ENCODE measurements at places on chromosomes 5 and 9. TPM values are rescaled to one million over a fixed set of nuclear protein-coding genes. Genes with fewer than 3 reads are reported as not detected.

DNA sequence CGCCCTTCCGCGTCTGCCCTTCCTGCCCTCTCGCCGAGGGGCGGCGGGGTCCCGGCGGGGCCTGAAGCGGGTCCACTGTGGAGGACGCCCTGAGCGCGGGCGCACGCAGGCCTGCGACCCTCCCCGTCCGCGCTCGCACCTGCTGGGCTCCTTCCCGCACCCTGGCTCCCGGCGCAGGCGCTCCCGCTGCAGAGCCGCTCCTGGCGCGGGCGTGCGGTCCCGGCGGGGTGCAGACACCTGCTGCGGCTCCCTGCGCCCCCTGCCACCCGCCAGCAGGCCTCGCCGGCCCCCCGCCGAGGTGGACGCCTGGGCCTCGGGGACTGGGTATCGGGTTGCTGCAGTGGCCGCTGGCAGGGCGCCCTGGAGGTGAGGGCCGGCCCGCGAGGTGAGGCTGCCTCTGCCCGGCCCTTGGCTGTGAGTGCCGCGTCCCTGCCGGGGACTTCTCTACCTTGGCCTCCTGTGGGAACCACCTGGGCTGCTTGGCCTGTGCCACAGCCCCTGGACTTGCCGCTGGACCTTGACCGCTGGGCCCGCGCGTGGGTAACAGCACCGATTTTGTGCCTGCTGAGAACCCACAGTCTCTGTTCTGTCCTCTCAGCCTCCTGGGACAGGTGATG is 627 bp downstream of the ARRDC1 start:
- no peak for DNase-seq

Gene PCDHB16
- 2.2 TPM for total RNA-seq

Gene ORM2
- total RNA-seq: 0.32 TPM

Gene COMMD10
- total RNA-seq: 27.5 TPM

DNA sequence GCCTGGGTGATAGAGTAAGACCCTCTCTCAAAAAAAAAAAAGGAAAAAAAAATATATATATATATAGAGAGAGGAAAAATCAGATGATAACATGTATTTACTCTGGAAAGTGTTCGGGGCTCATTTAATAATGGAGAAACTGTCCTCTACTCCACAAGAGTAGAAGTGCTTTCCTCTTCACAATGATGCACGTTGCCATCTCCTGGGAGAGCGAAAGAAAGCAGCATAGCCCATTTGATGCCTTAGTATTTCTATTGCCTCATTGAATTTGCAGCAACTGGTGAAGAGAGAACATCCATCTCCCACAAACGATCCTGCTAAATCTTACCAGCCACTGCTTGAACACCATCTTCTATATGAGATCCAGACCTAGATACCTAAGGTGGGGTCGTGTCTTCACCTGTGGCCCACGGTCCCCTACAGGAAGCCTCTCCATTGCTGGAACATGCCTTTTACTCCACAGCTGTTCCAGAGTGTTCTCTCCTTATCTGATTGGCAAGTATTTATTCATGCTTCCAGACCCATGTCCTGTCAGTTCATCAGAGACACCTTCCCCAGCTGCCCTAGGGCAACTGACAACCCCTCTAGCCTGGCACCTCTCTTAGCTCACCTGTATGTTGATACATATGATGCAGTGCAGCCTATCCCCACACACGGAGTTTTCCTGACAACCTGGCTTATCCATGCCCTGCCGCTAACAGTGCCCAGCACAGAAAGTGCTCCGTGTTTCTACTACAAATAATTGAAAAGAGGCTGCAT is 115.3 kb downstream of the MARCHF11 start:
- DNase-seq: no peak

- no peak for DNase-seq
Observed at GRCh38 chr5:172288465-172288864, 4.9 kb upstream of the UBTD2 start.

Gene PCDHA9
- total RNA-seq: 0.03 TPM

Gene COL23A1
- 16.5 TPM for total RNA-seq

DNA sequence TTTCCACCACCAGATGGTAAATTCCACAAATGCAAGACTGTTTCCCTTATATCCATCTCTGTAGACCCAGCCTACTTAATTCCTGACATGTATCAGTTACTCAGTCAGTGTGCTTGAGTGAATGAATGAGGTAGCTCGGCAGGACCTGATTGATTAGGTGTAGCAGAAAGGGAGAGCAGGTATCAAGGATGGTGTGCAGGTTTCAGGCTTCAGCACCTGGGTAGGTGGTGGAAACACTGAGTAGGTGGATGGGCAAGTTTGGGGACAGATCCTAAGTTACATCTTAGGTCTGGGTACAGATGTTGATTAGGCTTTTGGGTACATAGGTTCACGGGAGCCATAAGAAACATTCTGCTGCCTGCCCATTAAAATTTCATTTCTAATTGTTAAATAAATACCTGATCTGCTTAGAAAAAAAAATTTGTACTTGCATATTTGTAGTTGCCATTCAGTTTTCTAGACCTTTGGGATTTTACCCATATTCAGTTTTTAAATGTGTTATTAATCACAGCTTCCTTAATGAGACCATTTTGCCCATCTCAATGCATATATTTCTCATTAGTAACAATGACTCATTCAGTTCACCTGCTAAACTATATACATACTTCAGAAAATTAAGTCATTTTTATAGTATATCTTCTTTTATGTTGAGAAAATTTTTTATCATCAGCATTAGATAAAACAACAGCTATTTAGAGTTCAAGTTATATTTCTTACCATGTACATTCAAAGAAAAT is 111.8 kb downstream of the INIP start:
- no peak for DNase-seq

DNA sequence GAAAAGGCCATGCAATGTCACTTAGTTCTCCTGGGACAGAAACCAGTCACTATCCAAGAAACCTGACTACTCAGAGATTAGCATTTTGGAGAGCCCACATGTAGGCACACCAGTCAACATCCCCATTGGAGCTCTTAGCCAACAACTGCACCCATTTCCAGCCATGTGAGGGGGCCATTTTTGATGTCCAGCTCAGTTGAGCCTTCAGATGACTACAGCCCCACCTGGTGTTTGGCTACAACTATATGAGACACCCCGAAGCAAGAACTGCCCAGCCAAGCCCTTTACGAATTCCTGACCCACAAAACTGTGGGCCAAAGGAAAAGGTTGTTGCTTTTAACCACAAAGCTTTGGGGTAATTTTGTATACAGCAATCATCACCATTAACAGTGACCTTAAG is 300.1 kb downstream of the ASTN2 start:
- DNase-seq: no peak

DNA sequence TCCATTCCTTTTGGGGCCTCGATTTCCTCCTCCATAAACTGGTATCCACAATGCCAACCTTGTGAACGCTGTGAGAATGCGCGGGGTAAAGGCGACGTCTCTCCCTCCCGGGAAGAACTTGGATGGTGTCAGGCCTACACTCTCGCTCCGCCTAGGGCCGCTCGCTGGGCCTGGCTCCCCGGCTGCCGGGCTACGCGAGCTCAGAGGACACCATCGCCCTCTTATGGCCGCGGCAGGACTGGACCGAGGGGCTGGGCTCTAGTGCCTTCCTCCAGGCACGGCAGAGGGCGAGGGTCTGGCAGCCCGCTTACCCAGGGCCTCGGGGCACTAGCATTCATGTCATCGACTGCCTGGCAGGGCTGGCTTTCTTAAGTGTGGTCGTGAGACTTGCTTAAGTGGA is 1.3 kb upstream of the EXOSC2 start:
- DNase-seq: no peak

DNA sequence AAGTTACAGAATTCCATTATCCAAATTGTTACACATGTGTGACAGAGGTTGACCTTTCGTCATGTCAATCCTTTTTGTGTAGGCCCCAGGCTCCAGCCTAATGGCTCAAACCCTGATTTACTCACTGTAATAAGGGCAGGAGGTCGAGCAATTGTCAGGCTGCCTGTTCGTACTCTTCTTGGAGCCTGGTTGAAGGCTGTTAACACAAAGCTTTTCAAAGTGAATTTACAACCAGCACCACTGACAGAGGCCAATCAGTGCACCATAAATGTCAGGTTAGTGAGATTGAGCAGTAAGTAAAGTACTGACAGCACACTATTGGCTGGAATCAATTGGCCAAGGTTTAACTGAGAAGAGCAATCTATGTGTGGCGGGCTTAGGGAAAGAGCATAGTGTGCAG is 16.8 kb downstream of the PRDM6 start:
- no peak for DNase-seq

Gene ELAVL2
- 0.32 TPM for total RNA-seq

Gene SLC26A2
- 5.8 TPM for total RNA-seq

- DNase-seq: no peak
Observed at GRCh38 chr9:4590430-4591122, 71.5 kb upstream of the PLPP6 start.

DNA sequence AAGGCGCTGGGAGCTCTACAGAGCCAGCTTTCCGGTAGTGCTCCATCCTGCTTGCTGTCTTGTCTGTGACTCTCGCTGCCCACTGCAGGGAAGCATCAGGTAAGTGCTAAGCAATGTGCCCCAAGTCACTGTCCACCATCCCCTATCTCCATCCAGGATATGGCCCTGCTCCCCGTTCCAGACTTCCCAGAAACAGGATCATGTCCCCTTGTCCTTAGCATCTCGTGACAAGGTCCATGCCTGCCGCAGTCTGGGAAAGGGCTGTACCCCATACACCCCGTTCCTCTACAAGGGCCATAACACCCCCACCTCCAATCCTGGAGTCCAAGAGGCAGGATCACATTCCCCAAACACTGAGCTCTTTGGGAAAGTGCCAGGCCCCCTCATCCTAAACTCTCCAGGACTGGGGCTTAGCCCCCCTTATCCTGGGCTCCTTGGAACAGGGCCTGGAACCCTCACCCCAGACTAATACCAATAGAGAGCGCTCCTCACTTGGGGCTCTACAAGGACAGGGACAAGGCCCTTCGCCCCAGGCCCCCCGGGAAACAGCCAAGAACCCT is 566 bp downstream of the RPP25L start:
- no peak for DNase-seq

- no peak for DNase-seq
Observed at GRCh38 chr9:135103931-135104639, 16.6 kb downstream of the OLFM1 start.

Gene PHF24
- total RNA-seq: 0.57 TPM

GRCh38 chr5:146624179-146624578 is 108.2 kb upstream of the GPR151 start:
- DNase-seq: no peak

DNA sequence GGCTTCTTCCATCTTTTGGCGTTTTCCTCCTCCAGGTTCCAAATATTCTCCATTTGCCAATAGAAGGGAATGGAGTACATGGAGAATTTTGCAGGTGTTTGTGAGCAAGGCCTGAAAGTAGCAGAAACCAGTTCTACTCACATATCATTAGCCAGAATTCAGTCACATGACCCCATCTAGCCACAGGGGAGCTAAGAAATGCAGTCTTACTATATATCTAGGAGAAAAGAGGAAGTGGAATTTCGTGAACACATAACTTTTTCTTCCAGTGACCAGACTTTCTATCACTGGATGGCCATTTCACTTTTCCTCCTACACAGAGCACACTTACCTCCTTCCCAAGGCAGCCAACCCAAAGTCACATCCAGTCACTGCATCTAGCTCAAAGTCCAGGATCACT is 55.1 kb downstream of the LOX start:
- no peak for DNase-seq

Gene PDE8B
- total RNA-seq: 5.7 TPM

DNA sequence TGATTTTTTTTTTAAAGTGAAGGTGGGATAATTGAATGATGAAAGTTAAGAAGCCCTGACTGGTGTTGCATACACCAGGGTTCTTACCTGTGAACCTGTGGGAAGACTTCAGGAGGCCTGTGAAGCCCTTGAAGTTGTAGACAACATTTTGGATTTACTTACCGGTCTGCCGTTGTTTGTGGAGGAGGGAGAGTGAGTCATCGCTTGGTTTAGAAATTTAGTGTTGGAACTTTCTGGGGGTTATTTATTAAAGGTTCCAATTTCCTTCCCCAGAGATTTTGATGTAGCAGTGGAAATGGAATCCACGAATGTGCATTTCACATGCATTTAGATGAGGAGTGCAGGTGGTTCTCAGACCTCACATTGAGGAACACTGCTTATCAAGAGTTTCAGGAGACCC is 49.6 kb downstream of the ARHGAP26 start:
- DNase-seq: no peak

Gene SPINK13
- not detected for total RNA-seq

Gene AGXT2
- total RNA-seq: not detected

DNA sequence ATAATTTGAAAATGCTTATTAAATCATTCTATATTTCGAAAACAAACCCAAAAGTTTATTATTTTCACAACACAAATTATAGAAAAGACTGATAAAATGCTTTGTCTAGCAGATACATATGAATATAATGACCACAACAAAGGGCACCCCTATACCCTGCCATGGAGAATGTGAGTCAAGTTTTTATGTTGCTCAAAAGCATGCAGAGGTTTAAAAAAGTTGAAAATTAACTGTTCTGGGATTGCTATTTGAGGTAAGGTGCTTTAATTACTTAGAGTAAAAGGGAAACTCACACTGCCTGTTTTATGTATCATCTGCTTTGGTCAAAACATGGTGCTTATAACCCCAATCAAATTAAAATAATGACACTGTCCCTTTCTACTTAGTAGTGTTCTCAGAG is 41.0 kb downstream of the MLANA start:
- no peak for DNase-seq

- peak; percentile 90 for DNase-seq
Observed at GRCh38 chr9:133845440-133845839, 107.3 kb upstream of the SARDH start.

DNA sequence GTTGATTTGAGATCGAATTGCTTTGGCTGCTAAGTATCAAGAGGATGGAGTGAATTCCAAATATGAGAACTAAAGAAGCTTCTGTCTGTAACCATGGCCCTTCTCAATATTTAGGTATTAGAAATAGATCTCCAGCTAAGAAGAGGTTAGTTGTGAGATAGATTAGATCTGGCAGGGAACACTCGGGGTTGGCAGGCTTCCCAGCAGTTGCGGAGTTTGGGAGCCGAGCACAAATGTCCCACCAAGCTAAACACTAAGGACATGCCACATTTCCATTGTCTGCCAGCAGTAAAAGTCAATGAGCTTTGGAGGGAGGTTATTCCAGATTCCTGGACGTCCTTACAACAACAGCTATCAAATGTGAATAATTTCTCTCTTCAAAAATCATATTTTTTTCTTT is 85.8 kb downstream of the TAF11L14 start:
- no peak for DNase-seq

DNA sequence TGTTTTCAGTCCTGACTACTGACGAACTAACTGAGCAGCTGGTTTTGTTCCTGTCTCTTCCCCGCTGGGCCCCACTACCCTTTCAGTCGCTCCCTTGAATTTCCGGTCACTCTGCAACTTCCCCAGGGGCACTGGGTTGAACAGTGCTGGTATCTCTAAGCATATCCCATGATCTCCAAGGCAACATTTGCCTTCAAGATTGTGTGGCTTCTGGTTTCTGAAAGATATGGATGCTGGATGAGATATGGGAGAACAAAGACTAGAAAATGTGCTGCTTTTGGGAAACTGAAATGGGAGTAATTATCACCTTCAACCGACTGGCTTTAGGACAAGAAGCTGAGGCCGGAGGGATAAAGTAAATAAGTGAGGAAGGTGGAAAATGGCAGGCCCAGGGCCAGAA is 258.2 kb upstream of the PIK3R1 start:
- DNase-seq: no peak

- DNase-seq: no peak
Observed at GRCh38 chr9:116008278-116008677, 145.3 kb upstream of the PAPPA start.
